ENCODE measurements at places on chromosomes 7 and 10.

DNA sequence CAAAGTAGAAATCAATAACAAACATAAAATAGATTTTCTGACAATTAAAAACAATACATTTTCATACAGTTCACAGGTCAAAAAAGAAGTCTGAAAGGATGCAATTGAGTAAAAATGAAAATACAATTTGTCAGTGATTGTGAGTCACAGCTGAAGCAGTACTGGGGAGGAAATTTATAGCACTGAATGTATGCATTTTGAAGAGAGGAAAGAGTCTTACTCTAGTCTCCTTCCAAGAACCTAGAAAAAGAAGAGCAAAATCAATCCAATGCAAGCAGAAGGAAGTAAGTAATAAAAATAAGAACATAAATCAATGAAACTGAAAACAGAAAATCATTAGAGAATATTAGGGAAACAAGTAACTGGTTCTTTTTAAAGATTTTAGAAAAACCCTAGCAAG, 507.2 kb upstream of the IGFBP3 start:
- no peak for DNase-seq

GRCh38 chr10:97648562-97649404, 8.3 kb downstream of the PI4K2A start:
- peak; percentile 36 for DNase-seq

DNA sequence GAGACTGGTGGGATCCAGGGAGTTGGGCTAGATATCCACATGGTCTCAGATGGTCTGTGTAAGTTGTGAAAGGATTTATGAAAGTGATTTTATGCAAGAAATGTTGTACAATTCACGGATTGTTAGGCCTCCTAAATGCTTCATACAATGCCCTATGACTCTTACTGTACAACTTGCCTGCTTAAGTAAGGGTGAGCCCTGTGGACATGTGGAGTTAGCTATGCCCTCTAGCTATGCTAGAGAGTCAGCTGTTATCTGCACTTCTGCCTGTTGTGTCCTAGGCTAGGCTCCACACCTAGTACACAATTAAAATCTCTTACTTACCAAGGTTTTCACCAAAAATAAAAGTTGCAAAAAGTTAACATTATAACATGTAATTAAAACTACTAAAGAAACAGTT, 1.7 kb upstream of the CFAP43 start:
- no peak for DNase-seq

- no peak for DNase-seq
These were observed 8.2 kb upstream of the ZC3HAV1 start for GRCh38 chr7:139117599-139118233.

GRCh38 chr7:79732535-79732934, 279.1 kb upstream of the MAGI2 start:
- DNase-seq = no peak

DNA sequence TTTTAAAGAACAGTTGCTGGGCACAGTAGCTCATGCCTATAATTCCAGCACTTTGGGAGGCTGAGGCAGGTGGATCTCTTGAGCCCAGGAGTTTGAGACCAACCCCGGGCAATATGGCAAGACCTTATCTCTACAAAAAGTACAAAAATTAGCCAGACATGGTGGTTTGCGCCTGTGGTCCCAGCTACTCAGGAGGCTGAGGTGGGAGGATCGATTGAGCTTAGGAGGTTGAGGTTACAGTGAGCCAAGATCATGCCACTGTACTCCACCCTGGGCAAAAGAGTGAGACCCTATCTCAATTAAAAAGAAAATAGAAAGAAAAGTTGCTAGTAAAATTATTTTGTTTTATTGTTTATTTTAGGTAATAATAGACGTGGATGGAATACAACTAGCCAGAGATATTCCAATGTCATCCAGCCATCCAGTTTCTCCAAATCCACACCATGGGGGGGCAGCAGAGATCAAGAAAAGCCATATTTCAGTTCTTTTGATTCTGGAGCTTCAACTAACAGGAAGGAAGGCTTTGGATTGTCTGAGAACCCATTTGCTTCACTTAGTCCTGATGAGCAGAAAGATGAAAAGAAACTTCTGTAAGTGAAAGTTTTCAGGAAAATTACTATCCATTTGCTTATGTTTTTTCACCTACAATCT, 3.0 kb downstream of the NUP42 start:
- no peak for DNase-seq

Measured in upper lobe of left lung (tissue), 6 donors.